ENCODE measurements at places on chromosomes 16 and 17.

GRCh38 chr17:32192379-32192778 lies 50.1 kb downstream of the RHOT1 start:
- no peak for DNase-seq

DNA sequence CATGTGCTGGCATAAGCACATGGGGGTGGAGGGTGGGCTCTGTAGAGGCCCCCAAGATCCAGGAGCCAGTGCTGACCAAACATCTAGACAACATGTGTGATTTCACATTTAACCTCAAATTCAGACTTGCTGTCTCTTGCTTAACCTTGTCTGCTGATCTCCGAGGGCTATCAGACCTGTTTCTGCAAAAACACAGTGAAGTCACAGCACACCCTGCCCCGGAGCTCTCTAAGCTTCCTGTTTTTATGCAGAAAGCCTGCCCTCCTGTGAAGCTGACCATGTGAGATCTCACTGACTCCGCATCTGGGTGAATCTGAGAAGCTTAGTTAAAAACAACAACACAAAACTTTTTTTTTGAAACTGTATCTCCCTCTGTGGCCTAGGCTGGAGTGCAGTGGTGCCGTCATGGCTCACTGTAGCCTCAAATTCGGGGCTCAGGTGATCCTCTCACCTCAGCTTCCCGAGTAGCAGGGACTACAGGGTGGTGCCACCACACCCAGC lies 6.6 kb upstream of the DPEP2 start:
- no peak for DNase-seq

- DNase-seq, result no peak
These were observed 138.6 kb upstream of the WSCD1 start for GRCh38 chr17:5931616-5932015.

DNA sequence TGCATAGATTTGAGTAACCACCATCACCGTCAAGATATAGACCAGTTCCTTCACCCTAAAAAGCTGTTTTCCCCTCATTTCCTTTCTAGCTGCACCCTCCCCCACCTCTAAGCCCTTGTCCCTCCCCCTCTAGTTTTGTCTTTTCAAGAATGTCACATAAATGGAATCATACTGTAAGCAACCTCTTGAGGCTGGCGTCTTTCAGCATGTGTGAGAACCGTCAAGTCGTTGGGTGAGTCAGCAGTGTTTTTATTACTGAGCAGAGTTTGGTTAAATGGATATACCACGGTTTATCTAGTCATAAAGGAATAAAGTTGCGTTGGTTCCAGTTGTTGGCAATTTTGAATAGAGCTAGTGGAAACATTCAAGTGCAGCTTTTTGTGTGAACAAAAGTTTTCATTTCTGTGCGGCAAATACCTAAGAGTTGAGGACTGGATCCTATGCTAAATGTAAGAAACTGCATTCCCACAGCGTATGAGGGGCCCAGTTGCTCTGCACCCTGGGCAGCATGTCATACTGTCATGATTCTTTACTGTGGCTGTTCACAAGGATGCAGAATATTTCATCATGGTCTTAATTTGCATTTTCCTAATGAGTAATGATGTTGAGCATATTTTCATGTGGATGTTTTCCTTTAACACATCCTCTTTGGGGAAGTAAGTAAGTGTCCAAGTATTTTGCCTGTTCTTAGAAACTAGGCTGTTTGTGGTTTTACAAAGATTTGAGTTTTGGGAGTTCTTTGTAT lies 264.3 kb downstream of the CPPED1 start:
- DNase-seq, result peak; percentile 86

GRCh38 chr16:1073566-1074378 lies 1.2 kb downstream of the SSTR5 start:
- DNase-seq, result no peak

- no peak for DNase-seq
These were observed 23.4 kb upstream of the MGAT5B start for GRCh38 chr17:76844846-76845245.

DNA sequence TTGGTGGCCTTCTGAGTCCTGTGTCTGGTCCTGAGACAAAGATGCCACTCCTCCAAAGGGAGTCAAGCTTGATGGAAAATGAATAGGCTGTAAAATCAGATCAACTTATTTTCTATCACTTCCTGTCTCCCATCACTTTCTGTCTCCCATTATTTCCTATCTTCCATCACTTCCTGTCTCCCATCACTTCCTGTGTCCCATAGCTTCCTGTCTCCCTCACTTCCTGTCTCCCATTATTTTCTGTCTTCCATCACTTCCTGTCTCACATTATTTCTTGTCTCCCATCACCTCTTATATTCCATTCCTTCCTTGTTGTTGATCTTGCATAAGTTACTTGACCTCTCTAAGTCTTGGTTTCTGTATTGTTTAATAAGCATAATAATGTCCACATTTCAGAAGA lies 418.5 kb upstream of the EEF2KMT start:
- DNase-seq, result no peak

DNA sequence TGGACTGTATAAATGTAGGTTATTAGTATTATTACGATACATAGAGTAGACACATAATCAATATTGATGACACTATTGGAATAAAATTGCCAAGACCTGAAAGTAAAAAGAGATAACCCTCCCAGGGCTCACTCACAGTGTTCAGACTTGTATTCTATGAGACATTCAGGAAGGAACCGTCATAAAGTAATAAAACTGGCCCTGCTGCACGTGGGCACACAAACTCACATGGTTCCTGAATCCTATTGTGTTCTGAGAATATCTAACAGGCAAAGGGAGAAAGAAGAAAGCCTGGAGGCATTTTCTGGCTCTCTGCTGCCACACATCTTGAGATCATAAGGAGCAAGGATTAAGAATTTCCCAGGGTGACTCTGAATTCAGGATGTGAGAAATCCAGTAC lies 575.9 kb downstream of the HS3ST4 start:
- DNase-seq, result no peak

DNA sequence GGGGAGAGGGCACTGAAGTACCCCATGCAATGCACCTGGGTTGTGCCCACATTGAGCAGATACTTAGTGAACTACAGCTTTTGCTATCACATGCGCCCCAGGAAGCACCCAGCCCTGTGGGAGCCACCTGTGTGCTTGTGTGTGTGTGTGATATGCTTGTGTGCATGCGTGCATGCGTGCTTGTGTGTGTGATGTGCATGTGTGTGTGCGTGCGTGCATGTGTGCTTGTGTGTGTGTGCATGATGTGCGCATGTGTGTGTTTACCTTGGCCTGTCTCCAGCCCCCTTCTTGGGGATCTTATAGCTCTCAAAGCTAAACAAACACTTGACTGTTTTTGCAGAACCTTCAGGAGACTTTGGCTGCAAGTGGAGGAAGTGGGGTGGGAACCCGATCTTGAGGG lies 841 bp downstream of the C16orf89 start:
- DNase-seq, result no peak

GRCh38 chr17:50252781-50253180 lies 21.5 kb upstream of the TMEM92 start:
- no peak for DNase-seq

GRCh38 chr17:32498391-32498790 lies 11.6 kb downstream of the CDK5R1 start:
- DNase-seq, result no peak

DNA sequence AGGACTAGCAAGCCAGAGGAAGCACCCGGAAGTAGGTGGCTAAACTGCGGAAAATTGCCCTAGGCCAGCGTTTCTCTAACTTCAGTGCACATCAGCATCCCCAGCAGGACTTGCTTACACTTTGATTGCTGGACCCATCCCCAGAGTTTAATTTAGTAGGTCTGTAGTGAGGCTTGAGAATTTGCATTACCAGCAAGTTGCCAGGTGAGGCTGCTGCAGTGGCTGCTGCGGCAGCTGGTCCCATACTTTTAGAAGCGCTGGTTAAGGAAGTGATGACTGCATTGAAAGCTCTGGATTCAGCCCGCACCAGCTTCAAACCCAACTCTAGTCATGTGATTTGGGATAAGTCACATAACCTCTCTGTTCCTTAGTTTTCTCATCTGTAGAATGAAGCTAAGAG lies 4.2 kb downstream of the EEF2K start:
- no peak for DNase-seq

DNA sequence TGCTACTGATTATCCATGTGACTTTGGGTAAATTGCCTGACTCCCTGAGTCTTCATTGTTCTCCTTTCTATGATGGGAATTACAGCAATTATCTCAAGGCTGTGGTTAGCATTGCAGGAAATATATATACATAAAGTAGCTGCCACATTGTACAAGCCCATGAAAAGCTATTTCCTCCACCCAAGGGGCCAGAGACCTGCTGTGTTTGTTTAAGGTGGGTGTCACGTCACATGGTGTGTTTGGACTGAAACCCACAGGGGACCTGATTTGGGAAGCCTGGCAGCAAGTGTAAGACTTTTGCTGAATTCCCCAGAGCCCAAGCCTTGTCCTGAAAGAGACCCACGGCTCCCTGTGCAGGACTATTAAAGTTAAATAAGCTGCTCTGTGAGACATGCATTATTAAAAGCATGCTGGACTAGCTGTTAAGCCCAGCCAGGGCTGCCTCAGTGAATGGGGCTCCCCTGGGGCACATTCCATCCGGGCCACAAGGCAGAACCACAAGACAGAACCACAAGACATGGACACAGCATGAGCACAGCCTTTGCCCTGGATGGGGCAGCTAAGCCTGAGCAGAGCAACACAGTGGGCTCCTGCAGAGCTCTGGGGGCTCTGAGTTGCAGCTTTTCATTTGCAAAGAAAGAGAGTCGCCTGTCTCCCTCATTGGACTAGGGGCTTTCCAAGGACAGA lies 148.9 kb downstream of the SPACA3 start:
- DNase-seq, result no peak

DNA sequence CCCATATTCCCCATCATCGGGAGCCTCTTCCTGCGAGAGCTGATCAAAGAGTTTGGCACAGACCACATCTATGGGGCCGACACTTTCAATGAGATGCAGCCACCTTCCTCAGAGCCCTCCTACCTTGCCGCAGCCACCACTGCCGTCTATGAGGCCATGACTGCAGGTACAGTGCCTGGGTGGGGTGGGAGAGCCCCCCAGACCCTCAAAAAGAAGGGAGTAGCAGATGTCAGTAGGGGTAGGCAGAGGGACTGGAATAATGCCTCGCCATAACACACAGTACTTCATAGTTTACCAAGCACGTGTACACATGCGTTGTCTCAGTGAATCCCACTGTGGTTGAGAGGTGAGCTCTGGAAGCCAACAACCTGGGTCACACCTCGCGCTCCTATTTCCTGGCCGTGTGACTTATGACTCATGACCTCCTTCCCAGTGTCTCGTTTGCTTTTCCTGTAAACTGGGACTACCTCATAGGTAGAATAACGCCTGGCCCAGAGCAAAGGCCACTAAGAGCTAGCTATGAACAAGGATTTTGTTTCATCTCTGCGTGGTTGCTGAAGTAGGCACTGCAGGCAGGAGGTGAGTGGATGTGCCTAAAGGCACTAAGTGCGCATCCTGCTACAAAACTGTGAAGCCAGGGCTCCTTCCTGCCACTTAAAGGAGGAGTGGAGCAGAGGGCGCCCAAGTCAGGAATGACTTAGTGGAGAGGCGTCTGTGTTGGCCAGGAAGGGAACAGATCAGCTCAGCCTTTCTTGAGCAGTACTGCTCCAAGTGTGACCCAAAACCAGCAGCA lies 5.2 kb downstream of the NAGLU start:
- DNase-seq, result no peak

GRCh38 chr17:10618202-10618635 lies 38.9 kb downstream of the MYH3 start:
- peak; percentile 78 for DNase-seq

DNA sequence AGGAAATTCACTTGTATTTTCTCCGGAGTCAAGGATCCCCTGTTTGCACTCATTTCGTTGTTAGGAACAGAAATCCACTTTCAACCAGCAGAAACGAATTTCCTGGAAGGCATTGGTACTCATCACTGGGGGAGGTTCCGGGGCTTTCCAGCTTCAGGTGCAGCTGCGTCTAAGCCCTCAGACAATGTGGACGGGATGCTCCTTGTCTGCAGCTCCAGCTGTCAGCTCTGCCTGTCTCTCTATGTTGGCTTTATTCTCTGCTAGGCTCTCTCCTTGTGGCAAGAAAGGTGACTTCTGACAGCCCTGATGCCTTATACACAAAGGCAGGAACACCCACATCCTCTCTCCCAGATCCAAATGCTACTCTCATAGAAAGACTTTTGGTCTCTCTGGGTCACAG lies 183.9 kb upstream of the HSBP1 start:
- DNase-seq, result no peak

GRCh38 chr17:48604770-48605329 lies at the start of gene HOXB6:
Gene HOXB6 (minus strand): TSS chr17:48604986. CDS start chr17:48598150, 6,836 bp downstream.
- peak; percentile 78 for DNase-seq

DNA sequence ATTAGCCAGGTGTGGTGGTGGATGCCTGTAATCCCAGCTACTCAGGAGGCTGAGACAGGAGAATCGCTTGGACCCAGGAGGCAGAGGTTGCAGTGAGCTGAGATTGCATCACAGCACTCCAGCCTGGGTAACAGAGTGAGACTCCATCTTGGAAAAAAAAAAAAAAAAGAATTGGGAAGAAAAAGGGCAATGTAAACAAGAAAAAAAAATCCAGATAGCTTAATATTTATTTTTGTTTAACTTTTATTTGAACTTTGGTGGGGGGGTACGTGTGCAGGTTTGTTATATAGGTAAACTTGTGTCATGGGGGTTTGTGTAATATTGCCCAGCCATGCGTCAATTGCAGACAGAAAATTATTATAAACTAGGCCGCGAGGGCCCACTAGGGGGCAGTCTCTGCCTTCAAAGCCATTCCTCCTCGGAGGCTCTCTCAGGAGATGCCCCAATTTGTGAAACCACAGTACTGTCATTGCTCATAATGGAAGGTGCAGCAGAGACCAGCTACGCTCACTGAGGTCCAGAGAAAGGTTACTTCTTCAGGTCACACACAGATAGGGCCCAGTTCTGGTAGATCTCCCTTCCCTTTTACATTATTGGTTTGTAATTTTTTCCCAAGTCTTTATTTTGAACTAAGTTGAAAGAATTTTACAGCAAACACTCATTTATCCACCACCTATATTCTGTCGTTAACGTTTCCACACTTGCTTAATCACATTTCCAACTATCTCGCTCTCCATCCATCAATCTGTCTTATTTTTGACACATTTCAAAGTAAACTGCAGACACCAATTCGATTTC lies 206.2 kb downstream of the PRKCB start:
- peak; percentile 51 for DNase-seq

DNA sequence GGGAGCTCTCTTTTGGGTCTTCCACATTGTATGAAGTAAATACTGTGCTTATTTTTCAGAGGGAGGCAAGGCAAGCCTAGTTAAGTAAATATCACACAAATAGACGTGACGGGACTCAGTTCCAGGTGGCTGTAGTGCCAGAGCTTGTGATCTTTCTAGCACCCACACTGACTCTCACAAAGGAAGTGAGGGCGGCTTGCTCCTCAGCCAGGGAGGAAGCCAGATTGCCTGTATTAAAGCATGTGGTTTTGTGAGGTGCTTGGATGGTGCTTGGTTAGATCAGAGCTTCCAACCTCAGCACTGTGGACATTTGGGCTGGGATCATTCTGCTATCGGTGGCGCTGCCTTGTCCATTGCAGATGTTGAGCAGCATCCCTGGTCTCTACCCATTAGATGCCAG lies 80.1 kb downstream of the VAT1L start:
- no peak for DNase-seq

- DNase-seq, result no peak
These were observed 6.3 kb downstream of the CREBBP start for GRCh38 chr16:3874242-3874641.

Data from AG10803 (cell line).